ENCODE measurements at places on chromosomes 11 and 22.

- peak; percentile 92 for DNase-seq
These were observed 125.9 kb downstream of the TEAD1 start for GRCh38 chr11:12800032-12800671.

- no peak for DNase-seq
These were observed 634.1 kb downstream of the TBC1D22A start for GRCh38 chr22:47396515-47396914.

DNA sequence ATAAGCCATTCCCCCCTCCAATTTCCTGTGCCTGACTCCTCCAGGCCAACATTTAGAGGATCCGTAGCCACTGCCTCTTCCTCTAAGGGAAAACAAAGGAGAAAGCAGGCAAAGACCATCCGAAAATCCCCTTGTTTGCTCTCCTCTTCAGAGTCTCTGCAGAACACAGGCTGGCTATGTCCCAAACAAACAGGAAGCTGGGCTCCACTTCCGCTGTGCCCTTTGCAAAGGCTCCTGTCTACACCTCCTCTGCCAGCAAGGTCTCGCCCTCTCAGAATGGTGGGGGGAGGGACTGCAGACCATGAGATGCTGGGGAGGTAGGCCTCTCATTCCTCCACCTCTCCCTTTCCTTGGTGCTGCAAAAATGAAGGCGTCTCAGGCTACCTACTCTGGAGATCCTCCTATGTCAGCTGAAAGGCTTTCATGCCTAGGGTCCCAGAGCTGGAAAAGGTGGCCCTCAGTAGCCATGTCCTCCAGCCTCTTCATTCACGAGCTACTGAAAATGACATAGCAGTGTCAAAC, 596.2 kb downstream of the BUD13 start:
- DNase-seq: no peak

DNA sequence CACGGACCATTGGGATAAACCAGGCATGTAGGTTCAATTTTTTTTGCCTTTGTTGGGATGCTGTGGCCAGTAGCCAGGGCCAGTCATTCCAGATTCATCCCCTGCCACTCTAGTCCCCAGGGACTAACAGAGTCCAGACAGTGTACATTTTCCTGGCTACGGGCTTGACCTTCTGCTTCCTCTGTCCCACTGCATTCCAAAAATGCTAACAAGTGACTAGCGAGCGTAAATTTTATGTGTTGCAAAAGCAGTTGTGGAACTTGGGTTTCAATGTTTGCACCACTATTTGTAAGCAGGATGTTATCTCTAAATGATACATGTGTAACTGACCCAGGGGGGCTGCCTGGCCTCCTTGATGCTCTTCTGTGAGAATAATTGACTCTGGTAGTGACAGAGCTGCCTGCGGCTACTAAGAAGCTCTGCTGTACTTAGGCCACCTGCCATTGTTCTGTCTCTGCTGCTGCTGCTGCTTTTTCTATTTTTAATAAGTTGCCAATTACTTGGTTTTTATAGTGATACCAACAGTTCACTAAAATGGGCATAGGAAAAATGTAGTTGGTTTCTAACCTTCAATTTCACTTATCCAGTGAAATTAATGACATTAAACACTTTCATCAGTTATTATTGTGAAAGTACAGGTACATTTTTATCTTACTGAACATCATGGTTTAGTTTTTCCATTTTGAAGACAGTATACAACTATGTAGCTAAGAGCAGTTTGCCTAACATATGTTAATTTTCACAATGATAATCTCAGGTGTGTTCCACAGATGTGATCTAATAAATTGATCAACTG, 26.8 kb downstream of the TNRC6B start:
- no peak for DNase-seq

DNA sequence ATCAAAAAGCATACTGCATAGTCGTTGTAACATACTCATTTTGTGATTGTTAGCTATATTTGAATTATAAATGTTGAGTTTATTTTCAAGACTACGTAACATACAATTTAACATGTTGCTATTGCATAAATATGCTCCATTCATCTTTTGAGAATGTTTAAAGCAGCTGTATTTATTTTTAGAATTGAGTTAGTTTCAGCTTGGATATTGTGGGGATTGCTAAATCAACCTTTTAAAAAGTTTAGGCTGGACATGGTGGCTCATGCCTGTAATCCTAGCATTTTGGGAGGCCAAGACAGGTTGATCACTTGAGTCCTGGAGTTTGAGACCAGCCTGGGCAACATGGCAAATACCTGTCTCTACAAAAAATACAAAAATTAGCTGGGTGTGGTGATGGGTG, 288.1 kb downstream of the DYNC2H1 start:
- no peak for DNase-seq

- no peak for DNase-seq
These were observed 11.3 kb upstream of the KCNJ5 start for GRCh38 chr11:128879817-128880216.

GRCh38 chr22:23274146-23274526, 93.8 kb downstream of the BCR start:
- DNase-seq: no peak

DNA sequence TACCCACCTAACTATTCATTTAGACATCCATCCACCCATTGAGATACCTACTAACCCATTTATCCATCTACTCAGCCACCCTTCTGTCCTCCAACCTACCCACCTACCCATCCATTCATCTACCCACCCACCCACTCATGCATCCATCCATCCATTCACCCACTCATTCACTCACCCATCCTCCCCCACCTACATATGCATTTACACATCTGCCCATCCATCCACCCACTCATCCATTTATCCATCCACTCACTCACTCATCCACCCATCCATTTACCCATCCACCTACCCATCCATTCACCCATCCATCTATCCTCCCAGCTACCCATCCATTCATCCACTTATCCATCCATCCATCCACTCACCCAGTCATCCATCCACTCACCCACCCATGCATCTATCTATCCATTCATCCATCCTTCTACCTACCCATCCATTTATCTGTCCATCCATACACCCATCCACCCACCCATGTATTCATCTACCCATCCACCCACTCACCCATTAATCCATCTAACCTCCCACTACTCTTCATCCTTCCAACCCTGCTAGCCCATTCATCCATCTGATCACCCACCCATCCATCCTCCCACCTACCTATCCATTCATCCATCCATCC, 378.7 kb downstream of the CTTN start:
- DNase-seq: no peak

GRCh38 chr11:126140926-126141280, 70.5 kb downstream of the RPUSD4 start:
- DNase-seq: peak; percentile 70

GRCh38 chr11:65887723-65888162, 528 bp downstream of the FIBP start:
- DNase-seq: no peak

GRCh38 chr22:36873614-36874308, 13.0 kb downstream of the NCF4 start:
- DNase-seq: peak; percentile 1

DNA sequence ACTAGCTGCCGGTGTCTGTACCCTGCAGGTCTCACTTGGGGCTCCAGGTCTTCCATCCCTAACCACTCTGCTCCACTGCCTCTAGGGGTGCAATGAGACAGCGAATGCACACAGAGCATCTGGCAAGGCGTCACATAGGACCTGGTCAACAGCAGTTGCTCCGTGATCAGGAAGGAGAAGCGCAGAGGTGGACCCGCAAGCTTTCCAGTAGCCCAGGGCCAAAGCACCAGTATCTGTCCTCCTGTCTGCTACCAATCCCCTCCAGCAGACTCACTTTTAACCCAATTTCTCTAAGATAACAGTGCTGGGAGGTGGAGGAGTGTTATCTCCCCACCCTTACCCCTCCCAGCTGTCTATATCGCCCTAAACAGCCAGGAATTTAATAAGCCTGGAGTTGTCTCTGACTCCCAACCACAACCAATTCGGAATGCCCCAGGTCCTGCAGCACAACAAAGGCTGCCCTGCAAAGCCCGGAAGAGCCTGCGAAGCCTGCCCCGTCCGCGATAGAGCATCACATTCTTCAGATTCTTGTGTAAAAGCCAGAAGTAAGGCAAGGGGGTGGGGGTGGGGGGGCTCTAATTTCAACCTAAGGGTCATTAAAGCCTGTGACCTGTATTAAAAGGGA, 19.3 kb downstream of the MYH9 start:
- DNase-seq: no peak

Data from NCI-H526 treated with DMSO at 0.1 percent for 48 hours (cell line).